ENCODE measurements at places on chromosomes 3 and 15.

GRCh38 chr15:71709808-71710418 lies 100.4 kb upstream of the NR2E3 start:
- no peak for DNase-seq

DNA sequence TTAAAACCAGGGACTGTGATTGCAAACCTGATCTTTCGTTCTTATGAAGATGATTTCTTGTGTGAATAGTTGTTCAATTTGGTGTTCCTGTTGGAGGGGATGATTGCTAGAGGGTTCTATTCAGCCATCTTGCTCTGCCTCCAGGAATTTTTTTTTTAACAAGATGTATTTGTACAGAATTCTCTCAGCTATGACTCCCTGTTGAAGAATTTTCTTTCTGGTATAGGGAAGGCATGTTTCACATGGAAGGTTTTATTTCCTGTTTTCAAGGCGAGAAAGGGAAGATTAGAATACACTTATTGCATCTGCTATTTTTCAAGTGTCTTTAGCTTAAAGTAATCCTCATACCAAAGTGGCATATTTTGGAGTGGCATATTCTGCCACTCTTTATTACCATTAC lies 5.6 kb upstream of the LRRC34 start:
- no peak for DNase-seq

- no peak for DNase-seq
Observed at GRCh38 chr3:45244356-45244755, 18.3 kb upstream of the TMEM158 start.

GRCh38 chr3:73378207-73378606 lies 246.5 kb downstream of the PDZRN3 start:
- no peak for DNase-seq

DNA sequence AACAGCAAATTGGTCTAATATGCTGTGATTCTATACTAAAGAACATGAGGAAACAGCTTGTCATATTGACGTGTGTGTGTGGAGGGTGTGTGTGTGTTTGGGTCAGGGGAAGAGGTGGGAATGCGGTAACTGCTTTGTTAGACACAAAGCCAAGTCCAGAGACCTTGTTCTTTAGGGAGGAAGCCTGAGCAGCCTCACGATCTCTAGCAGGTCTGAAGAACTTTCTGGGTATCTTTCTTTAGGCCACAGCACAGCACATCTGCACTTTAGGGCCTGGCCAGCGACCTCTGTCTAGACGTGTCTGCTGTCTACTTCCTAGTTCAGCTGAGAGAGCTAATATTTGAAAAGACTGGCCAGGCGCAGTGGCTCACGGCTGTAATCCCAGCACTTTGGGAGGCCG lies 220.0 kb upstream of the TPRG1 start:
- no peak for DNase-seq

DNA sequence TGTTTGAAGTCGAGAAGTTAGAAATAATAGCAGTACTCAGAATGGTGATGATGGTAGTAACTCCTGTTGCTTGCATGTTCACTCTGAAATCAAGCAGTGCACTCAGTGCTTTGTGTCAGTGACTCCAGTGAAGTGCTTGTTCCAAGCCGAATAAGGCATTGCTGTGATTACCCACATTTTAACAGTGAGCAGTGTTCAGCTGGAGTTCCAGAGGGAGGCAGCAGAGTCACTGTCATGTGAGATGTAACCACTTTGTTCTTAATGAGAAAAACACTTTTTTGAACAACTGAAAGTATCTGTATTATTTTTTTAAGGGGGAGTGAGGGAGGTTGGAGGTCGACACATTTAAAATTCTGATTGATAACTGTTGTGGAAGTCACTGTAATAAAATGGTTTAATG lies 3.7 kb downstream of the MDFIC2 start:
- no peak for DNase-seq

GRCh38 chr3:89252016-89252415 lies 144.6 kb downstream of the EPHA3 start:
- DNase-seq: no peak

DNA sequence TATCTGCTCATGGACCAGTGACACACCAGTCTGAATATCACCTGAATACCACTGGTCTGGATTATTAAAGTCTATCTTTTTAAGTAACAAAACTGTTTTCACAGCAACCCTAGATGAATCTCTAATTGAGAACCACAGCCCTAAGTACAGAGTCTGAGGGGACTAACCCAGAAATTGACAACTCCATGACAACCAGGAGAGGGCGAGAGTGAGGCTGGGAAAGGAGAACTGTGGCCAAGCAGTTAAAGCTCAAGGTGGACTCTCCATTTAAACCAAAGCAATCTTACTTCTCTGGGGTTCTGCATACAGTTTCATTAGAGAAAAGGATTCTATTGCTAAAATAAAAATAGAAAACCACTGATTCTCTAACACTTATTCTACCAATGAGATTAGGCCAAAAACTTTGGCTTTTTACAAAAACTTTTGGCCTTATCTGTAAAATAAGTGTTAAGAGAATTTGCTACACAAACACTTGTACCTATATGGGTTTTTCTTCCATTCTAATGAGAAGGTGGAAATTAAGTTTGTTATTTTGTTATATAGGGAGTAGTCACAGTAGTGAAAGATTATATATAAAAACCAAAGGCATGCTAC lies 11.4 kb downstream of the NEK10 start:
- DNase-seq: peak; percentile 45

GRCh38 chr15:31776039-31776438 lies 254.3 kb upstream of the CHRNA7 start:
- no peak for DNase-seq

DNA sequence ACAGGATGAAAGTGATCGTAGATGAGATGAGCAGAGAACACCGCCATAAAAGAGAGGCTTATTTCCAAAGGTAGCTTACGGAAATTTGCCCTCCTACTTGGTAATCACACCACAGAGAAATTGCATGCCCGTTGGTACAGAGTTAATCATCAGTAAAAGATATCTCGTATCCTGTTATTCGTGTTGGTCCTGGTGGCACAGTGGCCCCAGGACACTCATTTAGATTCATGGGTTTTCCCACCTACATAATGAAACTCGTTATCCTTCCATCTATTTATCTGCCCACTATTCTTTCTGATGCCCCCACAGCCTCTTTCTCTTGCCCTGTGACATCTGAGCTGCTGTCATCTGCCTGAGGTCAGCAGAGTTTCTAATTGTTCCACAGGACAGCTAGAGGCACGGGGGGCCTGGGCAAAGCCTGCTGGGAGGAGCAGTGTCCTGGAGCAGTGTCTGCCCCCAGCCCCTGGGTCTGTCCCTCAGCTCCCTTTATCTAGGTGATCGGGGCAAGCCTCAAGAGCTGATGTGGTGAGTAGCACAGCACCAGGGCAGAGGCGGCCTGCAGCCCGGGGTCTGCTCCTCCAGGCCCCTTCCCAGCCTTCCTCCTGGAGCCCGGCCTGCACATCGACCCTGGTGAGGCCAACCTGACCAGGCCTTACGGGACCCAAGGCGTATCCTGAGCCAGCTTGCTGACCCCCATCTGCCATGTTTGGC lies 42.2 kb downstream of the PXYLP1 start:
- DNase-seq: no peak

- peak; percentile 64 for DNase-seq
Observed at GRCh38 chr3:185353823-185354614, 8.9 kb upstream of the MAP3K13 start.

GRCh38 chr15:52575072-52575471 lies 6.2 kb upstream of the ARPP19 start:
- DNase-seq: no peak

- no peak for DNase-seq
Observed at GRCh38 chr15:44537735-44538240, 841 bp downstream of the EIF3J start.

- DNase-seq: no peak
Observed at GRCh38 chr3:125381314-125381713, 6.2 kb upstream of the ZNF148 start.

DNA sequence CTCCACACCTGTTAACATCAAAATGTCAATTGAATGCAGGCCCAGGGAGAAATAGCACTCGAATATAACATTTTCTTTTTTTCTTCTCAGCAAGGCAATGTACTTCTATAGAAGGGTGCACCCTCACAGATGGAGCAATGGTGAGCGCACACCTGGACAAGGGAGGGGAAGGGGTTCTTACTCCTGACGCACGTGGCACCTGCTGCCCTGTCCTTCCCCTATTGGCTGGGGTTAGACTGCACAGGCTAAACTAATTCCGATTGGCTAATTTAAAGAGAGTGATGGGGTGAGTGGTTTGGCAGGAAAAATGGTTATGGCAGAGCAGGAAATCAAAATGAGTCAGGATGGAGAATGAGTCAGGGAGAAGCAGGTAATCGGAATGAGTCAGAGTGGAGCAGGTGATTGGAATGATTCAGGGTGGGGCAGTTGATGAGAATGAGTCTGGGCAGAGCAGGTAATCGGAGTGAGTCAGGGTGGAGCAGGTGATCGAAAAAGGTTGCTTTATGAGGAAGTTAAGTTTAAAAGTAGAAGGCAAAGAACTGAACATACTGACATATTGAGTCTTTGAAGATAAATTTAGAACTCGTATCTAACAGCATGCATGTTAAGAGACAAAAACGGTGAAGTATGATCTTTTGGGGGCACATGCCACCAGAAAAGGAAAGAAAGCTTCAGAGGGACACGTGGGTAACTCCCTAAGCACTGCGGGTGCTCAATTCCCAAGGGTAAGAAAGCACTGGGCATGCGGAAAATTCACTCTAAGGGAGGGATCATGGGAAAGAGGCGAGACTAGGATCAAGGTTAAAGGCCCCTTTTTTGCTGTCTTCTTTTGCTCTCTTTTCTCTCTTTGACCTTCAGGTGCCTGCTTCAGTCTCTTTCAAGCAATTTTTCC lies 72.9 kb upstream of the GALNT15 start:
- DNase-seq: no peak

GRCh38 chr3:184314700-184315542 lies 515 bp downstream of the EIF4G1 start:
- peak; percentile 75 for DNase-seq

DNA sequence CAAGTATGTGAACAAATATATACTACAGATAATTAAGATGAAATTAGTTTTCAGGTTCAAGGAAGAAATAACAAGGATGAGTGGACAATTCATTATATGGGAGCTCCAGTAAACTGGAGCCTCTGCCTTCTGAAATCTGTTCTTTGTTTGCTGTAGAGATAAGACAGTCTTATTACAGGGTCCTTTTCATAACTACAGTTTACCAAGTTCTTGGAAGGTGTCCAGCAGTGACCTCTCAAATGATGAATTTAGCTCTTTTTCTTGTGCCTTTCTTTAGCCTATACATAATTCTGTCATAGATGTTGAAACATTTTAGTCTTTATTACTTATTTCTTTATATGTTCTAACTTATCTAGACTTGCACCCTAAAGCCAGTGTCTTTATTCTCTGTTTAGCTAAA lies 89.7 kb upstream of the GBE1 start:
- no peak for DNase-seq

- DNase-seq: no peak
Observed at GRCh38 chr3:97882975-97883598, 61.3 kb downstream of the CRYBG3 start.

DNA sequence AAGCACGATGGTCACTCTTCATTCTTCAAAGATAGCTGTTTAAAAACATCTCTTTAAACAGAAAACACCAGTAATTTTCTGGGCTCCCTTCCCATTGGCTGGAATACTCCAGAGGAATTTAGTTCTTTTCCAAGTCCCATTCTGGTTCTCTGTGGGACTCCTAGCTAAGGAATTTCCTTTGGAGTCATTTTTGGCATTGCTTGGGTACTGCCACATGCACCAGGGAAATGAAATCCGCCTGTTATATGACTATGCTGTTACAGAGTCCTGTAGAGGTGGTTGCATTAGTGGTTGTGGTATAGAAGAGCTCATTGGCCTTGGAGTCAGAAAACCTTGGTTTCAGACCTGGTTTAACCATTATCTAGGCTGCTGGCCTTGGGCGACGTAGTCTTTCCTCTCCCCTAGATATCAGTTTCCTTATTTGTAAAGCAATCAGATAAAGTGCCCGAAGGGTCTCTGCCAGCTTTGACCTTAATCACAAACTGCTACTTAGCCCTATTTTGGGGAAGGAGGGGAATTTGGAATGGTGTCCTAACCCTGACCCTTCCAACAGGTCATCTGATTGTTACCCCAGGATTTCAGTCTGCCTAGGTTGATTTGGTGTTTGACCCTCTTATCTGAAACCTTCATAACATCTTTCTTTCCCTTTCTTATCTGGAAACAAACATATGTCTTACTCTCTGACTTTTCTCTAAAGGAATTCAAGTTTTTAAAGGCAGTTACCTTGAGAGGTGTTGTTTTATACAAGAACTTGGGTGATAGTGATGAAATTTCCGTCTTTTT lies 13.4 kb downstream of the RTP1 start:
- DNase-seq: no peak

- DNase-seq: no peak
Observed at GRCh38 chr3:24302396-24302795, 192.3 kb downstream of the THRB start.

- DNase-seq: no peak
Observed at GRCh38 chr15:64355348-64355943, 527 bp downstream of the CSNK1G1 start.

DNA sequence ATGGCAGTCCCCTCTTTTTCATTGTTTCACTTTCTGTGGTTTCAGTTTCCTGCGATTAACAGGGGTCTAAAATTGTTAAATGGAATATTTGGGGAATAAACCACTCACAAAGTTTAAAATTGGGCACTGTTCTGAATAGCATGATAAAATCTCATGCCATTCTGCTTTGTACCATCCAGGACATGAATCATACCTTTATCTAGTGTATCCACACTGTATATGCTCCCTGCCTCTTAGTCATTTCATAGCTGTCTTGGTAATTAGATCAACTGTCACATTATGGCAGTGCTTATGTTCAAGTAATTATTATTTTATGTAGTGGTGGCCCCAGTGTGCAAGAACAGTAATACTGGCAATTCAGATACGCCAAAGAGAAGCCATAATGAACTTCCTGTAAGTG lies 734.5 kb downstream of the ZPLD1 start:
- DNase-seq: no peak

DNA sequence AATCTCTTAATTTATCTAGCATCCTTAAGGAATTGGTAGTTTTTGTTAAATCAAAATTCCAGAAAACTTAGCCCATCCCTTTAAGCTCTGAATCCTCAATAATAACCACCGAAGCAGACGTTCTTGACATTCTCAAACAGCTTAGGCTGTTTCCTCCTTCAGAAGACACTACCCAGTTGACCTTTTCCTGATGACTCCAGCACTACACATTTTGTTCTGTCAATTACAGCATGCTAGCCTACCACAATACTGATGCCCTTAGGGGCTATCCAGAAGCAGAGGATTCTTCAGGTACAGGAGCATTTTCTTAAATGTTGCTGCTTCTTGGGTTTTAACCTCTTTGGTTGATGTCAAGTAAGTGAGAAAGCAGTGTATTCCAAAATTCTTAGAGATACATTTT lies 33.4 kb downstream of the ETV5 start:
- DNase-seq: no peak

DNA sequence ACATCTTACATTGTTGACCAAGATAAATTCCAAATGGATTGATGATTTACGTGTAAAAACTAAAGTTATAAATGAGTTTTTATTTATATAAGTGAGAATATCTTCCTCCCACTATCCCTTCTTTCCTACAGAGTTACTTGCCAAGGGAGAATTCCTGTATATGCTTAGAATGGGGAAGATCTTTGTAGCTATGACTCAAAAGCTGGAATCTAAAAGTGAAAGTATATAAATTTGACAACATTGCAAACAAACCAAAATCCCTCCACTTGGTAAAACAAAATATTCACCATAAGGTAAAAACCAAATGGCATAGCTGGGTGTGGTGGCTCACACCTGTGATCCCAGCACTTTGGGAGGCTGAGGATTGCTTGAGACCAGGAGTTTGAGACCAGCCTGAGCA lies 52.7 kb upstream of the GCNT3 start:
- no peak for DNase-seq

Data from CD4-positive, alpha-beta T cell treated with Interferon gamma for 1 hour (primary cell).